GM04503 (cell line): ENCODE measurements at places on chromosomes 3 and 15.

GRCh38 chr3:46280105-46280797 is 38.0 kb downstream of the CCR3 start:
- no peak for DNase-seq

DNA sequence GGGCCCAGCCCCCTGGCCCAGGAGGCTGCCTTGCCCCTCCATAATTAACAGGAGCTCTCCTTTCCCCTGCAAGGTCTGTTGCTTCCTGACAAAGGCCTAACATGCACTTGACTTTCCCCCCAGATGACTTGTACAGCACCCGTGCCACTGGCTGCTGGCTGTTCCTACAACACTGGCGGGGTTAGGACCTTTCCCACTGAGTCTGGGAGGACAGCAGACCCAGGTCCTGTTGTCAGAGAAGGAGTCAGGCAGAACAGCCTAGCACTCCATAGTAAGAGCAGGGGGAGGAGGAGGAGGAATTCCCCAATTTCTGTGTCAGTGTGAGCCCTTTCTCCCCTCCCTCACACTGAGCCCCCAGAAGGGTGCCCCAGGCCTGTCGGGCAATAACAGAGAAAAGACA is 99.2 kb downstream of the CORO2B start:
- DNase-seq: no peak

DNA sequence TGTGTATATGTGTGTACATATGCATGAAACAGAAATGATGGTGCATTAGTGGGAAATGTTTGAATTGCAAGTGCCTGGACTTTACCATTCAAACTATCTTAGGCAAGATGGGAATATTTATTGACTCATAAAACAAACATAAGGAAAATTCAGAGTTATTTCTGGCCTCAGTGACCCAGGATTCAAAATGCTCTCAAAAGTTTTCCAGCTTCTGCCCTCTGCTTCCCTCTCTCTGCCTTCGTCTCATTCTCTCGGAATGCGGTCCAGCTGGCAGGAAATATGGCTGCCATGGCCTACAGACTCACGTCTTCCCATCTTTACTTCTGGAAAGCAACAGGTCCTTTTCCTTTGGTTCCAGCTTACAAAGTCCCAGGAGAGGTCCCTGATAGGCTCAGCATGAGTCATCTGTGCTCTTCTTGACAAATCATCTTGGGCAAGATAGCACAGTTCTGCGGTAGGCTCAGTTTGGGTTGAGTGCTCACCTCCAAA is 8.7 kb upstream of the ZNF774 start:
- DNase-seq: no peak

- no peak for DNase-seq
Measured at GRCh38 chr3:116034794-116035193, 410.5 kb downstream of the LSAMP start.

GRCh38 chr15:32936283-32936918 is 218.6 kb downstream of the GREM1 start:
- no peak for DNase-seq

- DNase-seq: no peak
Measured at GRCh38 chr15:74541494-74542165, 610 bp downstream of the ARID3B start.
